ENCODE measurements at places on chromosomes 2 and 18.

DNA sequence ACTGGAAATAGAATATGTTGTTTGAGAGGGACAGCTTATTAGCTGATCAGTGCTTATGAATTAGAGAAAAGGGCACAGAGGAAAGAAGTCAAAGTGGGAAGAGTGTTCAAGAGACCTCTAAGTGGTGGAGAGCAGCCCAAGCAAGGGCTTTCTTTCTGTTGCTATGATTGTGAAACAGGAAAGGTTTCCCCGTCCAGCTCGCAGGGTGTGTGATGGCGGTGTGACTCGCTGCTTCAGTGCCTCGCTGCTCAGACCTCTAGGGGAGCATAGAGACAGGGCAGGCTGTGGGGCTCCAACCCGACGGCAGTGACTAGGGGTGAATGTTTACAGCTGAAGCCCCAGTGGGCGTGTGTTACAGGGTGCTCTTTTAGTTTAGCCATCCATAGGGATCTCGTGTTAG is 166.5 kb upstream of the COPS8 start:
- DNase-seq, result no peak

GRCh38 chr2:237533668-237534161 is 32.7 kb upstream of the PRLH start:
- no peak for DNase-seq

- DNase-seq, result no peak
Measured at GRCh38 chr2:165725421-165725820, 68.6 kb downstream of the GALNT3 start.

DNA sequence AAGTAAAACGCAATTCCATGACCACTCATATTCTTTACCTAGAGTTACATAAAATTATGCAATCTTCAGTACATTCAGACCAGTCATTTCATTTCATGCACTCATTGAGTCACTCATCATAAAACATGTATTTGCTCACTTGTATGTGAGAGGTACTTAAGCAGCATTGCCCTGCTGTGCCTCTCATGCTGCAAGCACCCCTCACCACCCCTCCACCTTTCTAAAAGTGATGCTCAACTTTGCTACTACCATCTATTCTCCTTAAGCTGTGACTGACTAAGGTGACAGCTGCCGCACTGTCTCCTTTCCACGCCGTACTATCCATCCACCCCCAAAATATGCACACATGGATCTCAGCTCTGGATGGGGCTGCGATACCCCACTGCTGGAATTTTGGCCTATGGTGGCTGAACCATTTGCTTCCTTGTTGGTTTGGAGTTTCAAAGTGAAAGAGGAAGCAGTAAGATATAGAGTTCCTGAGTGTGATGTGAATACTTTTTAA is 7.2 kb downstream of the ARHGAP25 start:
- no peak for DNase-seq

GRCh38 chr2:215619022-215619958 is 183.4 kb upstream of the FN1 start:
- DNase-seq, result no peak

DNA sequence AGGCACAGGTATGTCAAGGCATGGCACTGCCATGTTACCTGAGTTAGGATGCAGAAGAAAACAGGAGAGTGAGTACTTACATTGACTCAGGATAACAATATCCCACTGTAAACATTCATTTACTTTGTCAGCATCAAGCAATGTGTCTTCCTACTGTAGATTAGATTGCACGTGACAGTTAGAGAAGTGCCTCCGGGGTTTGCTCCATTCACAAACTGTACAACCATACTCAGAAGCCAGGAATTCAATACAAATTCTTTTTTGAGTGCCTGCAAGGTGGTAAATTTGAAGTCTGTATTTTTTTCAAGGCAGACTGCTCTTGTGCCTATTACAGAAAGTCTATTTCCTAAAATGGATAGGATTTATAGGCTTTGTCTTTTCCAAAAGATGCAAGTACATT is 34.1 kb downstream of the CDCA7 start:
- no peak for DNase-seq

- no peak for DNase-seq
Measured at GRCh38 chr2:218082586-218083351, 13.7 kb downstream of the RUFY4 start.

- no peak for DNase-seq
Measured at GRCh38 chr18:76051396-76052226, 443.4 kb downstream of the ZNF516 start.
